Caco-2 (cell line): ENCODE measurements at places on chromosomes 16 and 17. TPM values are rescaled to one million over a fixed set of nuclear protein-coding genes. Genes with fewer than 3 reads are reported as not detected.

The FBXO47 gene
- total RNA-seq: not detected in 2 replicates

The GPR142 gene
- not detected in 2 replicates for total RNA-seq

The CRHR1 gene
- not detected in 2 replicates for total RNA-seq

The VAT1L gene
- not detected in 2 replicates for total RNA-seq

The DPEP2 gene
- not detected in 2 replicates for total RNA-seq

The KCTD19 gene
- total RNA-seq: not detected in 2 replicates

The KREMEN2 gene
- total RNA-seq: 1.9 and 2.2 TPM in 2 replicates

The USP43 gene
- total RNA-seq: 6.0 and 6.5 TPM in 2 replicates

The KRT33B gene
- not detected in 2 replicates for total RNA-seq

The CCL4 gene
- total RNA-seq: not detected in 2 replicates

The NT5M gene
- total RNA-seq: 0.86 and 1.3 TPM in 2 replicates

The CRYBA1 gene
- total RNA-seq: not detected in 2 replicates

The MMP25 gene
- 0.11 and 0.14 TPM in 2 replicates for total RNA-seq

The FBXW10 gene
- total RNA-seq: 0.11 TPM in 1 of 2 replicates, not detected in the other

The FADS6 gene
- total RNA-seq: 2.6 and 3.1 TPM in 2 replicates

The MRPL58 gene
- 61.0 and 61.8 TPM in 2 replicates for total RNA-seq

The IRX5 gene
- total RNA-seq: 27.7 and 28.7 TPM in 2 replicates

The NHLRC4 gene
- not detected in 2 replicates for total RNA-seq

DNA sequence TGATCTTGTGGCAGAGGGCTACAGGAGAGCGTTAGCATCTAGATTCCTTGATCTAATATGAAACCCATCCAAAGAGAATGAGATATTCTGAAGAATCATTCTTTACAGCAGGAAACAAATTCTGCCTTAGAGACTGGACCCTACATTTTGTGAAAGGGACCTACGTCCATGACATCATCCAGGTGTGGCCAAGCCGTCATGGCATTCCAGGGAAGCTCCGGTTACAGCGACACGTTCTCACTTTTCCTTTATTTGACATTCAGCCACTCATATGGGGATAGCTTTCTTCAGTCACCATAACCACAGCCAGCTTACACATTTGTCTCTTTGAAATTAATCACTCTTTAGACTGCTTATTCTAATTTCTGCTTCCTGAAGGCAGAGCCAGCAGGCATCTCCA lies 408.1 kb downstream of the XYLT1 start:
- no peak overlapping the region for H3K27ac ChIP-seq
- H3K36me3 ChIP-seq: no peaks in the 10 kb centered on the region
- no peaks in the 10 kb centered on the region for H3K27me3 ChIP-seq
- H3K4me3 ChIP-seq: no peak overlapping the region
- no peak for DNase-seq
- H3K4me1 ChIP-seq: no peaks in the 10 kb centered on the region; the same call in 1 of the 2 replicates

GRCh38 chr17:47318197-47318918 lies 5.4 kb upstream of the EFCAB13 start:
- H3K4me1 ChIP-seq: peaks cover 14% of the 10 kb centered on the region; the same call in 1 of the 2 replicates
- H3K36me3 ChIP-seq: no peaks in the 10 kb centered on the region
- H3K27me3 ChIP-seq: no peaks in the 10 kb centered on the region

- H3K27me3 ChIP-seq: no peaks in the 10 kb centered on the region
- DNase-seq: no peak
- no peak overlapping the region for H3K4me3 ChIP-seq
- H3K27ac ChIP-seq: no peak overlapping the region
These were observed 142.3 kb downstream of the PMP22 start for GRCh38 chr17:15122857-15123256.

- DNase-seq: no peak
- H3K4me1 ChIP-seq: no peaks in the 10 kb centered on the region
- no peaks in the 10 kb centered on the region for H3K27me3 ChIP-seq
- H3K4me3 ChIP-seq: no peak overlapping the region
- no peak overlapping the region for H3K27ac ChIP-seq
These were observed 45.6 kb downstream of the TMC6 start for GRCh38 chr17:78082988-78083387.

- no peaks in the 10 kb centered on the region; the same call in 1 of the 2 replicates for H3K27me3 ChIP-seq
- DNase-seq: no peak
- no peak overlapping the region for H3K27ac ChIP-seq
- H3K4me1 ChIP-seq: peaks cover 9% of the 10 kb centered on the region; the same call in 1 of the 2 replicates
- H3K4me3 ChIP-seq: no peak overlapping the region
These were observed 60.0 kb downstream of the HSD17B2 start for GRCh38 chr16:82094942-82095540.

GRCh38 chr17:59423137-59423724 lies 91.8 kb downstream of the YPEL2 start:
- peak overlapping the region; percentile 39 for H3K27ac ChIP-seq
- H3K27me3 ChIP-seq: no peaks in the 10 kb centered on the region
- no peaks in the 10 kb centered on the region for H3K4me1 ChIP-seq
- DNase-seq: no peak

DNA sequence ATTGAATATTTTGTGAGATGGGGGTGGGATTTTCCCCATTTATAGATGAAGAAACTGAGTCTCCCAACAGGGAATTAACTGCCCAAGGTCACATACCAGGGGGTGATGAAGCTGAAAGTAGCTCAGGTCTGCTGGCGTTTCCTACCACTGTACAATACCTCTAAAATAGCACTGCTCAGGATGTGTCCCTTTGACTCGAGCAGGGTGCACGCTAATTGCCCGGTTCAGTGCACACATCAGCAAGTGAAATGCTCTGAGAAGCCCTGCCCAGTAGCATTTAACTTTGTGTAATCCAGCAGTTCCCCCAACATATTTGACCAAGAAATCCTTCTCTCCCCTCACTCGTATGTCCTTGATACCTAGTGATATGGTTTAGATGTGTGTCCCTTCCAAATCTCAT lies 50.1 kb upstream of the DDX52 start:
- no peak overlapping the region for H3K4me3 ChIP-seq
- H3K4me1 ChIP-seq: peaks cover 57% of the 10 kb centered on the region
- no peaks in the 10 kb centered on the region for H3K27me3 ChIP-seq

DNA sequence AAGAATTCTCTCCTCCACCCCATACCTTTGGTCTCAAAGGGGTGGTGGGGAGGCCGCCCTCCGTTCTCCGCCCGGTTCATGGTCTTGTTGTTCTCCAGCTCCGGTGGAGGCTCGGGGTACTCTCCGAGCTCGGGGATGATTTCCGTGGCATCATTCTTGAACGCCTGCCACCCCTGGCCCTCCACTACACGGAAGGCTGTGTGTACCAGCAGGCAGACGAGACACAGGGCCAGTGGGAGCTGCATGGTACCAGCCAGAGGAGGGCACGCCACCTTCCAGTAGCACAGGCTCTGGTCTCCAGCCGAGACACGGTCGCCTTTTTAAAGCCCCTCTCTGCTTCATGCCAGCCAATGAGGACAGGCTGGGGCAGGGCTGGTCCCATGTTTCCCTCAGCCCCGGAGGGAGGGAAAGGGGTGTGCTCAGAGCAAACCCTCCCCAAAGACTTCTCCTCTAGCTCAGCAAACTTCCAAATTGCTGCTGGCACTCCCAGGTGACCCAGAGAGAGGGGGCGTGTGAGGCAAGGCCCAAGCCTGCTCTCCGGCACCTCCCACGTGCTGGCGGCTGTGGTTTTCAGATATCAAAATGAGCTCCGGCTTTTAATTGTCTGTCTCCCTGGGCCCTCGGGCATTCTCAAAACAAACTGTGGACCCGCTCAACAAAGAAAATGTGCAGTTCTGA lies at the start of gene SOST:
Gene SOST, minus strand, starts transcription at position 295 of the 678 bp plus-strand sequence. Its CDS starts 50 bp downstream, at position 245.
- no peak within 1 kb of the TSS for H3K27ac ChIP-seq
- DNase-seq: no peak
- H3K4me3 ChIP-seq: no peak within 1 kb of the TSS
- no peaks in the 10 kb centered on the region for H3K36me3 ChIP-seq
- H3K27me3 ChIP-seq: no peaks in the 10 kb centered on the region
- no peaks in the 10 kb centered on the region for H3K4me1 ChIP-seq

DNA sequence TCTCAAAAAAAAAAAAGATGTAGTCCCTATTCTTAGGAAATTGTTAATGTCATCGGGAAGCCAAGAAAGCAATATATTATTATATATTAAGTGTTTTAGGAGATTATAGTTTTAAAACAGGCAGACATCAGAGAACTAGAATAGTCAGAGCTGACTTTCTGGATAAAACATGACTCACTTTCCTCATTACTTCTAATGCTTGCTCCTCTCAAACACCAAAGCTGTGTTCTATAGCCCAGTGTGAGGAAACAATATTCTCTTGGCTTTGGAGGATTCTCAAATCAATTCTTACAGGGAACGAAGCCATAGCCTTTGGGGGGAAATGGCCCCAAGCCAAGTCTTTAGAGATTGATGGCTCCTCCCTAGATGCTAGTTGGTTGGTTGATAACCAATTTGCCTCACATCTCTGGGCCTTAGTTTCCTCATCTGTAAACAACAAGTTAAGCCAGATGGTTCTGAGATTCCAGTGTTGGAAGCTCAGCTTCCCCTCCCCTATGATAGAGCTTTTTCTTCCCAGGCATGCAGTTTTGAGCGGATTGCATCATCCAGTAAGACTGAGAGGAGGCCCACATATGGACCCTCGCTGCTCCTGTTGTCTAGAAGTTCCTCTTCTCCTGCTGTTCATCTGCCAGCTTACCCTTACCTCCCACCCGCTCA lies 12.4 kb downstream of the NMT1 start:
- peak; percentile 21 for DNase-seq
- no peaks in the 10 kb centered on the region for H3K4me1 ChIP-seq
- H3K27me3 ChIP-seq: no peaks in the 10 kb centered on the region
- no peaks in the 10 kb centered on the region; the same call in 1 of the 2 replicates for H3K36me3 ChIP-seq
- no peak overlapping the region for H3K4me3 ChIP-seq

DNA sequence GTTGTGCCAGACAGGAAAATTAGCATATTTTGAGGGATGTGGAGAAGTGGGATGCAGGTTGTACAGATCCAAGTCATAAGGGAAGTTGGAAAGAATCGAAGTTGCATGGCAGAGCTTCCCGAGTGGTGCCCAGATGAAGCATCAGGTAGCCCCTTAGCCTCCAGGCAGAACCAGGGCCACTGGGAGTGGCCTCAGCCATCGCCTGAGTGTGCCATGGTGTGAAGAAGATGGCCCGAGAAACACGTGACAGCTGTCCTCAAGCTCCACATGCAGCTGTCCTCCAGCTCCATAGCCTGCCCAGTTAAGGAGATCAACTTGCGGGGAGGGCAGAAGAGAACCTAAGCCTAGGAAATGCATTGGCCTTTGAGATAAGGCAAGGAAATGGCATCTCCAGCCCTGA lies 33.5 kb downstream of the TMC6 start:
- no peak for DNase-seq
- no peaks in the 10 kb centered on the region for H3K4me1 ChIP-seq

- no peaks in the 10 kb centered on the region for H3K4me1 ChIP-seq
- DNase-seq: peak; percentile 95
These were observed 88.9 kb downstream of the CDC27 start for GRCh38 chr17:47099987-47100711.

DNA sequence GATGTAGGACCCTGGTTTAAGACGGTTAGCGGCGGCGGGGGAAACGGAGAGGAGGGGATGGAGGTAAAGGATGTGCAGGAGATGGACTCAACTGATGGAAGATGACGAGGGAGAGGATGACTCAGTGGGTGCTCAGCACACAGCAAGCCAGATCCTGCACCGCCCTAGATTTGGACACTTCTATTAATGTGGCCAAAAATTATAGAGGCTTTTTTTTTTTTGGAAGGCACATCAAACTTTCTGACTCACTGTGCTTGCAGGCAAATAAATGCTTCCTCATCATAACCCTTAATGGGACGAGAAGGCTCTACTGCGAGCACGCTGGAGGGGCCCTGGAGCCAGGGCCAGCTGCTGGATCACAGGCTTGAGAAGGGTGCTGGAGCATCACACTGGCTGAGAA lies 36.0 kb downstream of the RTN4RL1 start:
- no peaks in the 10 kb centered on the region for H3K27me3 ChIP-seq
- H3K27ac ChIP-seq: no peak overlapping the region
- H3K4me1 ChIP-seq: 0 out of 2 replicates have a peak, but pooled peaks cover 4% of the 10 kb centered on the region
- H3K36me3 ChIP-seq: no peaks in the 10 kb centered on the region
- H3K4me3 ChIP-seq: no peak overlapping the region

DNA sequence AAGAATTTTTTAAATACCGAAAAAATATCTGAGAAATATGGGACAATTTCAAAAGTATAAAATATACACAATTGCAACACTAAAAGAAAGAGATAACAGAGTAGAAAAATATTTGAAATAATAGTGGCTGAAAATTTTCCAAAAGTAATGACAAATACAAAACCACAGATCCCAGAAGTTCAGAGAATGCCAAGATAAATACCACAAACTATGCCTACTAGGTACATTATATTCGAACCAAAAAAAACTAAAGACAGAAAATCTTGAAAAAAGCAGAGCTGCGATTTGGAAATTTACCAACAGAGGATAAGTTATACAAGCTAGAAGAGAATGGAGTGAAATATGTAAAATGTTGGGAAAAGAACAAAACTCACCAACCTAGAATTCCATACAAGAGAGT lies 191.3 kb upstream of the ELAC2 start:
- DNase-seq: no peak
- no peak overlapping the region for H3K27ac ChIP-seq
- H3K4me3 ChIP-seq: no peak overlapping the region
- no peaks in the 10 kb centered on the region for H3K36me3 ChIP-seq
- H3K4me1 ChIP-seq: no peaks in the 10 kb centered on the region

- no peaks in the 10 kb centered on the region for H3K27me3 ChIP-seq
- H3K36me3 ChIP-seq: no peaks in the 10 kb centered on the region
- DNase-seq: no peak
- H3K27ac ChIP-seq: no peak overlapping the region
- H3K4me3 ChIP-seq: no peak overlapping the region
These were observed 167.5 kb downstream of the RPTOR start for GRCh38 chr17:80712089-80712488.

GRCh38 chr16:72042157-72042660 lies 12.1 kb upstream of the HP start:
- no peaks in the 10 kb centered on the region for H3K4me1 ChIP-seq
- no peak overlapping the region for H3K27ac ChIP-seq
- H3K4me3 ChIP-seq: no peak overlapping the region
- DNase-seq: no peak
- no peaks in the 10 kb centered on the region for H3K27me3 ChIP-seq
- H3K36me3 ChIP-seq: no peaks in the 10 kb centered on the region

DNA sequence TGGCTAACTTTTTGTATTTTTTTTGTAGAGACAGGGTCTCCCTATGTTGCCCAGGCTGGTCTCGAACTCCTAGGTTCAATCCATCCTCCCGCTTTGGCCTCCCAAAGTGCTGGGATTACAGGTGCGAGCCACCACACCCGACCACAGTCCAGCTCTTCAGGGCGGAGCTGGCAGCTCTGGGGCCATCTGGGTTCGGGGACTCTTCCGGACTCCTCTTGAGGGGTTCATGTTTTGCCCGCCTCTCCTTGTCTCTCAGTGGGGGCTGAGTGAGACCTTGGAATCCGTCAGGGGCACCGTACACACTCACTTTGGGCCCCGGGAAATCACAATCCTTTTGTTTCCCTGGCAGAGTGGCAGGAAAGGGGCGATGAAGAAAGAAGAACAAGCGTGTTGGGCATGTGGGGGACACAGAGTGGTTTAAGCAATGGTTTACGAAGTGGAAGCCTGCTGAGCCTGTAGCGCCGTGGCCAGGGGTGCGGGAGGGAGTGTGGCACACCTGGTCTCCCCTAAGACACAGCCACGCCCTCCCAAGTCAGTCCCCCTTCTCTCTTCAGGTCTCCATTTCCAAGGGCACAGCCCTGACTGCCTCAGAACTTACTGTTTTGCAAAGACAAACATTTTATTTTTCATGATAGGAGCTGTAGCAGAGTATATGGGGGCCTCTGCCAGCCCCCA lies 26.1 kb downstream of the TNS4 start:
- H3K4me1 ChIP-seq: no peaks in the 10 kb centered on the region
- no peak overlapping the region for H3K27ac ChIP-seq
- no peaks in the 10 kb centered on the region for H3K36me3 ChIP-seq
- no peaks in the 10 kb centered on the region for H3K27me3 ChIP-seq

- H3K36me3 ChIP-seq: peaks cover 4% of the 10 kb centered on the region
- no peaks in the 10 kb centered on the region for H3K27me3 ChIP-seq
- no peak overlapping the region for H3K4me3 ChIP-seq
- no peak for DNase-seq
- H3K27ac ChIP-seq: no peak overlapping the region
These were observed 3.3 kb upstream of the CMTM1 start for GRCh38 chr16:66562986-66563385.
